Suppressor macrophage (primary cell): ENCODE measurements at places on chromosomes 13 and 19.

- DNase-seq, result peak; percentile 36
Measured at GRCh38 chr19:6587093-6587820, 3.7 kb downstream of the CD70 start.

DNA sequence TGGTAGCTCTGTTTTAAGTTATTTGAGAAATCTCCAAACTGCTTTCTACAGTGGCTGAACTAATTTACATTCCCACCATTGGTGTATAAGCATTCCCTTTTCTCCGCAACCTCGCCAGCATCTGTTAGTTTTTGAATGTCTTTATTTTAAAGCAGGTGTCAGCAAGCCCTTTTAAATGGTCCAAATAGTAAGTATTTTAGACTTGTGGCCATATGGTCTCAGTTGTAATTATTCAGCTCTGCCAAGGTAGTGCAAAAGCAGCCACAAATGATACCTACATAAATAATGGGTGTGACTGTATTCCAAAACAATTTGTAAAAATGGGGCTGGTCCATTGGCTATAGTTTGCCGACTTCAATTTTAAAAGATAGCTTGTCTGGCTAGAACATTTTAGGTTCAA is 58.7 kb upstream of the TMTC4 start:
- DNase-seq, result no peak

- DNase-seq, result peak; percentile 63
Measured at GRCh38 chr13:49132479-49133002, 87.6 kb upstream of the MLNR start.

GRCh38 chr19:35889370-35890112 is 10.8 kb downstream of the NFKBID start:
- DNase-seq, result no peak

GRCh38 chr19:45099467-45100191 is 6.7 kb downstream of the PPP1R37 start:
- DNase-seq, result no peak

DNA sequence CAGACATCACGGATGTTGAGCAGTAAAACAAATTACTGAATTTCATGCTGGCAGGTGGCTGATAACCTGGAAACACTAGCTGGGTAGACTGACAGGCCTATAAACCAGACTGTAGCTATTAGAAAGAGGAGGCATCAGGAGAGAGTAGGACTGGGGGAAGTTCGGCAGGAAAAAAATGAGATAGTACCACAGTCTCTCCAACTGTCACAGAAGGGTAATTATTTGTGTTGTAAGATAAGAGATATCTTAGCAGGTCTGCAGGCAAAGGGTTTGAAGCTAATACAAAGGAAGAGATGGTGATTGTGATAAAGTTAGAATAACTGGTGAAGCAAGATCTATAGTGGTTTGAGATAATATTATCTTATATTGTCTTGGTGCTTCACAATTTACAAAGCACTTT is 41.7 kb downstream of the MIPEP start:
- DNase-seq, result no peak

DNA sequence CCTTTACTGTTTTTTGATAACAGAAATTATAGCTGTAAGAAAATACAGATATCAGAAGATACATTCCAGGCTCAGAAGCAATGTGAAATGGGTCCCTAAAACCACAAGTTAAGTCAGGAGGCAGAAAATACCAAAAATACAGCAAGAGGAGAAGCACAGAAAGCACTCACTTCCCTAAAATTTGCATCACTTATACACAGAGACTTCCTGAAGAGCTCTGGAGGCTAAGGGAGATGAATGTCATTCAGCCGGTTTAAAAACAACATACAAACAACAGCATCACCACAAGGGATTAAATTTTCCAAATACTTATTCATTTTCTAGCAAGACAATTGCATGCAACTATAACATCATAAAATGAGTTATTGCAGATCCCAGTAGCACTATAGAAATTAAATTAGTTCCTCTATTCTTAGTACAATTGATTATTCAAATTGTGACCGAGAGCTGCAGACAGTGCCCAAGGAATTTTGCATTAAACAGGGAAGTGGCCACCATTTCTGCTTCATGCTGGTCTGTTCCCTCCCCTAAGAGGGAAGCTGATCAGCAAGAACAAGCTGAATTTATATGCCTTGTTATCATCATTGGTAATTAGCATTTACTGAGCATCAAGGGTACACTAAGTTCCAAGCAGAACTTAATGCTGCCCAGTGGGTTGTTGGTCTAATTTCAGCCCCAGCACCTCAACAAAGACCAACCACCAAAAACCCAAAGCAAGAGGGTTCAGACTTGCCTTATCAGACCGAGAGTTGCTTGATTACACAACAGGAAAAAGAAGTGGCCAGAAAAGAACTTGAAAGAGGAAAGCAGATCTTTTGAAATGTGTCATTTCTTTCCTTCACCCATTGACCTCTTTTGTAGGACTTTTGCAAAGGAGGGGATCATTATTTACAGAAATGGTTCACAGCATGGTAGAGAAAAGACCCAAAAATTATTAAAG is 140.7 kb downstream of the KCTD12 start:
- DNase-seq, result peak; percentile 86

- DNase-seq, result no peak
Measured at GRCh38 chr13:74111901-74112824, 22.0 kb downstream of the KLF12 start.

DNA sequence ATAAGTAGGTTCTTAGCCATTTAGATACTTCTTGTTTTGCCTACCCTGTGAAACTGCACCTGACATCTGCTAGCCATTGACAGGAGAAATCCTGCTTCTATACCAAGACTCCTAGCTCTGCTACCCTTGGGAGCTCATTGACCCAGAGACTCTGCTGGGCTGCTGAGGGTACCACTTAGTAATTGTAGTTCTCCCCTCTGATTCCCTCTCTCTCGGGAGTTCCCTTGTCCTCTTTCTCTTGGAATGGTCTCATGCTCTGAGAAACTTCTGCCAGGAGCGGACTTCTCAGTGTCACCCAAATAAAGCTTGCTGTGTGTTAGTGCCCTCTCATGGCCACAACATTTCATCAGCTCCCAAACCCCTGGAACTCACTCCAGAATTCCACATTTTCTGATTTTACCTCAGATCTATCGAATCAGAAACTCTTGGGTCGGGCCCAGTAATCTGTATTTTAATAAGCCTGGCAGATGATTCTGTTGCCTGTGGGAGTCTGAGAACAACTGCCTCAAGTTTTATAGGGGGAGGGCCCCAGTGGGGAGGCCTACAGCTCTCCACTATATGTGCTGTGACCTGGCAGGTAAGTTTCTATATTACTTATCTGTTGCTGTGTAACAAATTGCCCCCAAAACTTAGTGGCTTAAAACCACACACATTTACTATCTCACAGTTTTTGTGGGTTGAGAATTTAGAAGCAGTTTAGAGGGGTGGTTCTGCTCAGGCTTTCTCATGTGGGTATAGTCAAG is 221.1 kb downstream of the TDRD3 start:
- DNase-seq, result no peak
